ENCODE measurements at places on chromosomes 13 and 19.

DNA sequence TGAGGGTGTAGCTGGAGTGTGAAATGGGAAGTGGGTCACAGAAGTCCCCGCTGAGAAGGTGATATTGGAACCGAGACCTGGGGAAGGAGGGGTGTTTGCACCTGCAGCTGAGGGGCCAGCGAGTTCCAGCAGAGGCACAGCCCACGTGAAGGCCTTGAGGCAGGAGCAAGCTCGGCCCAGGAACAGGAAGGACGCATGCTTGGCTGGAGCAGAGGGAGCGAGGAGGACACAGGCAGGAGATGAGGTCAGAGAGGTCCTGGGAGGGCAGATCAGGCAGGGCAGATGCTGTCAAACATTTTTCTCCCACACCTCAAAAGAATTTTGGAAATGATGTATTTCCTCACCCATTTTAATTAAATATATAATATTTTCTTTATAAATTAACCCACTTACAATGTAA is 9.3 kb downstream of the ZNF415 start:
- no peak for DNase-seq

- DNase-seq, result no peak
These were observed 233.0 kb downstream of the COL4A1 start for GRCh38 chr13:110073982-110074381.

DNA sequence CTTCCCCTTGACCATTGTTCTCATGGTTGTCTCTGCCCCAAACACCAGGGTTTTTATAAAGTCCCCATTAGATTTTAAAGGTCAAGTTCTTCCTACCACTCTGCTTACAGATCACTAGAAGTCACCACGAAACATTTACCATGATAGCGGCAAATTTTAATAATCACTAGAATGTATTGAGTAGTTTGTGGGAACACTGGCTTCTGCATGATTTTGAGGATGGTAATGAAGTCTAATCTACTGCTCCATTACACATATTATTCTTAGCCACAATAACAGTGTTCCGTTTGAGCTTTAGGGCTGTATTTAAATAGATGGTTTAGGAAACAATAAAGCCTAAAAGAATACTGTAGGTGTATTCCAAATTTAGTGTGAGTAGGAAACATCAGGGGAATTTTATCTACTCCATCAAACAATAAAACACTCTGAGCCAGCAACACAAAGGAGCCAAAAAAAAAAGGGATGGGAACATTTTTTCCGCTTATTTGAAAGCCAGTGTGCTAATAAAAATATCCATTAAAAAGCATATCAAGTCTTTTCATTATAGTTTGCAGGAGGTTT is 49.7 kb downstream of the KLF12 start:
- DNase-seq, result no peak

DNA sequence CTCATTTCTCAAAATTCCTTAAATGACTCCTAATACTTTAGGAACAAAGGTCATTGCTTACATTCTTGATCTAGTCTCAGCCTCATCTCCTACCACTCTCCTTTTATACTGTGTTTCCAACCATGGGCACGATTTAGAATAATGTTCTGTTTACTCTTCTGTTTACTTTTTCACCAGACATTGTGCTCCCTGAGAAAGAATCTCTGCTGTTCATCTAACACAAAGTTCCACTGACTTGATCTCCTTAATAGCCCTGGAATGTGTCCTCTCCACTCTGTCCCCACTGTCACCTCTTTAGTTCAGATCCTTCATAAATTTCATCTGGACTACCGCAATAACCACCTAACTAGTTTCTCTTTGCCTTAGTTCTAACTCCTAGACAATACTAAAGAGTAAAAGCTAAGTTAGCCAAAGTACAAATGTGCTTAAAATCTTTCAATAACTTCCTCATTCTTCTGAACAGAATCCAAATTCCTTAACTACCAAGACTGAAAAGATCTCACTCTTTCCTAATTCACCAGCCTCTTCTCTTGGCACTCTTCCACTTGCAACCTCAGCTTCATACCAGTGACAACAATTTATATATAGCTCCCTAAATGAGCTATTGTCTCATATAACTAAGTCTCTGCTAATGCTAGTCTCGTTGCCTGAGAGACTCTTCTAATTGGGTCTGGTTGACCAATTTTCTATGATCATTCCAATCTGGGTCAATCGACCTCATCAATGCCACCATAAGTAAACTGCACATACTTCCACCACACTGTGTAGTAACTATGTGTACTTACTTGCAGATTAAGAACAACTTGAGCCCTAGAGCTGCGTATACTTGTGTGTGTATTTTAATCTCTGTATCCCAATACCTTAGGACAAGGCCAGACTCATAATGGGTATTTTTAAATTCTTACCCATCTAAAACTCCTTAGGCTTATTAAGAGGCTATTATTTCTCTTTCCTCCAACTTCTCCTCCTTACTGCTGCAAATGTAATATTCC is 179.9 kb downstream of the VWA8 start:
- no peak for DNase-seq

DNA sequence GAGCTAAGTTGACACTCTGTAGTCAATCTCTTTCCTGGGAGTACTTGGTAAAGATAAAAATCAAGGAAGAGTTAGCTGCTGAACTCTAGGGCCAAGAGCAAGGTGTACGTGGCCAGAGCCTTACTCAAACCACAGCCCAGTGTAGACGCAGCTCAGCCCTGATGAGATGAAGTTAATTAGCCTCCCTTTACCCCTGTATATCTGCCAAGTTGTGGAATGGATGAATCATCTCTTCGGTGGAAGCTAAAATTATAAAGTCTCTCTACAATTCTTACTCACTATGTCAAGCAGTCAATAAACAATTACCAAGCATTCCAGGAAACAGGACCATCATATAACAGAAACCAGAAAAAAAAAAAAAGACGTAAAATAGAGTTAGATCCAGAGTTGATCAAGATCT is 146.9 kb upstream of the UFM1 start:
- no peak for DNase-seq

- DNase-seq, result no peak
These were observed 24.9 kb upstream of the ARHGEF7 start for GRCh38 chr13:111090169-111090568.

DNA sequence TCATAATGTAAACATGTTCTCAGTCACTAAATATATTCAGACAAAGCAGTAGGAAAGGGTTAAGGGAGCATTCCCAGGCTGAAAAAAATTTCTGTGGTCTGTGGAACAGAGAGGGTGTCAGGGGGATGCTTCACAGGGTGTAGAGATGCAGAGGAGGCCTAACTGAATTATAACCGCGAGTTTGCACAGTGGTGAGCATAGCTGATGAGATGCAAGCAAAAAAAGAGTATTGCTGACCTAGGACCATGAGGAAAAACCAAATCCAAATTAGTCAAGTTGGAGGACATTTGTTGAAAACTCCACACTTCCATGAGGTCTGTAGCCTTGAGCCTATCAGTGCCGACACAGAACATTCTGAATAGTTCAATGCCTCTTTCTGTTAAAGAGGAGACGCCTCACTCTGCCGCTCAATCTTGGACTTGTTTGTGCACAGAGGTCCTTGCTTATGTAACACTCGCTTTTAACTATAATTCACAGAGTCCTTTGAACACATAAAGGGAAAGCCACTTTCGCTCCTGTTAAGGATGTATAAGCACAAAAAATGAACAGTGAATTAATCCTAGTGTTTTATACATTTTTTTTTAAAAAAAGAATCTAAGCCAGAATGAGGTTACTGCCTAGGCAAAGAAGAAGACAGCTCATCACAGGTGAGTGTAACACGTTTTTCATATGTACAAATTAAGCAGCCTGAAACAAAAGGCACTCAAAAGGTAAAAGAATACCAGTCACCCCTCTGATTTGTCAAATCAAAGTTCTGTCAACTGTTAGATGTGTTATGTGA is 25.8 kb upstream of the INTS6 start:
- DNase-seq, result no peak

GRCh38 chr19:46574533-46574932 is 26.6 kb upstream of the CALM3 start:
- no peak for DNase-seq

DNA sequence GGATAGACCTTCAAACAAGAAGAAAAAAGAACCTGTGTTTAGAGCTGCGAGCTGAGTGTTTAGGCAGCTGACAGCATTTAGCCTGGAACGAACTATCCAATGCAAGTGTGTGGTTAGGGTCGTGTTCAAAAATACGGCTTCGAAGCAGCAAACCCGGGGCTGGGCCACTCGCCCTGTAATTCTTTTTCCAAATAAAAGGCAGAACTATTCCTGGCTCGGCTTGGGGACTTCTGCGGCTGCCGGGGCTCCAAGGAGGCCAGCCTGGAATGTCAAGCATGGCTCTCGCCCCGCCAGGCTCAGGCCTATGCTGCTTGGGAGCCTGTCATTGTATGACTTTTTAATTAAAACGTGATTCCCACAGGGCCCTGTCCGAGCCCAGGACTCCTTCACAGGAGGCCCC is 51.7 kb upstream of the KLF2 start:
- DNase-seq, result no peak
